ENCODE measurements at places on chromosomes 12 and 14.

- peak; percentile 32 for DNase-seq
These were observed 250.8 kb downstream of the SLC6A15 start for GRCh38 chr12:84661786-84662185.

DNA sequence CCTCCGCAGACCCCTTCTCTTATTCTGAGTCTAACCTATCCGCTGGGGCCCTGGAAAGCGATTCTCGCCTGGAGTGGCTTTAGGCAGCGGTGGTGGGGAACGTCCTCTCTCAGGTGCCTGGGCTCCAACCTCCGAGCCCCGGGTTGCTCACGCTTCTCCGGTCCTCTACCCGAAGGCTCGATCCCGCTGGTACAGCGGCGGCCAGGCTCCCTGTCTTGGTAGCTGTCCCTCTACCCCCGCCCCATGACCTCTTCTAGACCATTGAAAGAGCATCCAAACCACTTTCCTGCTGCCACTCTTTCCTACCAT is 505 bp upstream of the HEBP1 start:
- DNase-seq, result no peak

GRCh38 chr14:95274279-95274678 is 45.4 kb downstream of the CLMN start:
- no peak for DNase-seq

DNA sequence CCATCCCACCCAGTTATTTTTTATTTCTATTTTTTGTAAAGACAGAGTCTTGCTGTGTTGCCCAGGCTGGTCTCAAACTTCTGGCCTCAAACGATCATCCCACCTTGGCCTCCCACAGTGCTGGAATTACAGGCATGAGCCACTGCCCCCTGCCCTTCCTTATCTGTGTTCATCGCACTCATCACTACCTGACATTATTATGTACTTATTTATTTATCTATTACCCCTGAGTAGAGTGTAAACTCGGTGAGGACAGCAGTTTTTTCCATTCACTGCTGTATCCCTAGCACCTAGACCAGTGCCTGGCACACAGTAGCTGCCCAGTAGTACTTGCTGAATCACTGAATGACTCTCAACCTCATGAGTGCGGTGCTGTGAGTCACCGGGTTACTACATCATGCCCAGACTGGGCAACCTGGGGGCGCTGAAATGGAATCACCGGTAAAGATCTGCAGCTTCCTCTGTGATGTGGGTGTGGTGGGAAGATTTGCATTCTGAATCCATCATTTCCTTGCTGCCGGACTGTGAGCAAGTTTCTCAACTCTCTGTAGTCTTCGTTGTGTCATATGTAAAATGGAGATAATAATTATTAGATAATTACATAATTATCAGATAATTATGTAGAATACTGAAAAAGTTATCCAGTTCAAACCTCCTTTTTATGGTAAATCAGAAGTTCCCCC is 81.9 kb upstream of the USP44 start:
- DNase-seq, result peak; percentile 99

All from mammary epithelial cell (primary cell).